Cardiac muscle cell (in vitro differentiated cells and primary cell): ENCODE measurements at places on chromosomes 4 and X. TPM values are rescaled to one million over a fixed set of nuclear protein-coding genes. Genes with fewer than 3 reads are reported as not detected.

The NXF3 gene
- not detected in 2 replicates for polyA plus RNA-seq

The MAGEA9 gene
- not detected in 2 replicates for polyA plus RNA-seq

The SLC10A6 gene
- not detected in 2 replicates for polyA plus RNA-seq

The SLC10A4 gene
- polyA plus RNA-seq: not detected in 2 replicates

The SOX3 gene
- polyA plus RNA-seq: 0.24 TPM in 1 of 2 replicates, not detected in the other

The GPR143 gene
- polyA plus RNA-seq: 7.1 and 12.8 TPM in 2 replicates

The RENBP gene
- 7.4 and 8.7 TPM in 2 replicates for polyA plus RNA-seq

The CPXCR1 gene
- not detected in 2 replicates for polyA plus RNA-seq

The HERC5 gene
- polyA plus RNA-seq: 1.1 and 3.2 TPM in 2 replicates

The ZNF718 gene
- 11.1 and 12.6 TPM in 2 replicates for polyA plus RNA-seq

The ATOH1 gene
- not detected in 2 replicates for polyA plus RNA-seq

The GAGE12G gene
- polyA plus RNA-seq: not detected in 2 replicates

The ENPP6 gene
- polyA plus RNA-seq: not detected in 2 replicates

The FHIP1A gene
- 0.98 and 3.4 TPM in 2 replicates for polyA plus RNA-seq

The AVPR2 gene
- polyA plus RNA-seq: 0.11 TPM in 1 of 2 replicates, not detected in the other

The GLRB gene
- polyA plus RNA-seq: 0.75 and 2.6 TPM in 2 replicates

The ZNF41 gene
- polyA plus RNA-seq: 4.4 and 4.5 TPM in 2 replicates

The RS1 gene
- 0.14 TPM in 1 of 2 replicates, not detected in the other for polyA plus RNA-seq

The CSAG1 gene
- polyA plus RNA-seq: not detected in 2 replicates

The SPANXA1 gene
- not detected in 2 replicates for polyA plus RNA-seq

The PCDH7 gene
- 56.2 and 79.7 TPM in 2 replicates for polyA plus RNA-seq

The MED12 gene
- 17.9 and 25.4 TPM in 2 replicates for polyA plus RNA-seq

The CCKAR gene
- polyA plus RNA-seq: 0.23 TPM in 1 of 2 replicates, not detected in the other

The HTN3 gene
- polyA plus RNA-seq: not detected in 2 replicates

The F11 gene
- polyA plus RNA-seq: not detected in 2 replicates

The FGG gene
- polyA plus RNA-seq: 0.68 TPM in 1 of 2 replicates, not detected in the other

The CFP gene
- polyA plus RNA-seq: 0.13 TPM in 1 of 2 replicates, not detected in the other

The CXCL3 gene
- polyA plus RNA-seq: 0.26 TPM in 1 of 2 replicates, not detected in the other

The IDH3G gene
- 99.8 and 146 TPM in 2 replicates for polyA plus RNA-seq

The SPANXN2 gene
- not detected in 2 replicates for polyA plus RNA-seq

The BLOC1S4 gene
- polyA plus RNA-seq: 53.5 and 55.5 TPM in 2 replicates

The HAND2 gene
- polyA plus RNA-seq: 175 and 199 TPM in 2 replicates

The AR gene
- 0.24 and 0.93 TPM in 2 replicates for polyA plus RNA-seq

The PITX2 gene
- polyA plus RNA-seq: 0.77 and 7.0 TPM in 2 replicates

The STK32B gene
- not detected in 2 replicates for polyA plus RNA-seq

The DCHS2 gene
- not detected in 2 replicates for polyA plus RNA-seq

The MAOB gene
- polyA plus RNA-seq: 2.6 and 6.3 TPM in 2 replicates

The HMGB3 gene
- 120 and 184 TPM in 2 replicates for polyA plus RNA-seq

The PAGE3 gene
- not detected in 2 replicates for polyA plus RNA-seq

The REELD1 gene
- not detected in 2 replicates for polyA plus RNA-seq

The CT45A10 gene
- polyA plus RNA-seq: not detected in 2 replicates

The APOOL gene
- 3.2 and 5.2 TPM in 2 replicates for polyA plus RNA-seq

The ESX1 gene
- not detected in 2 replicates for polyA plus RNA-seq

The ACOT9 gene
- 31.1 and 37.2 TPM in 2 replicates for polyA plus RNA-seq
